Fibroblast of the aortic adventitia (primary cell): ENCODE measurements at places on chromosomes 11 and 22.

DNA sequence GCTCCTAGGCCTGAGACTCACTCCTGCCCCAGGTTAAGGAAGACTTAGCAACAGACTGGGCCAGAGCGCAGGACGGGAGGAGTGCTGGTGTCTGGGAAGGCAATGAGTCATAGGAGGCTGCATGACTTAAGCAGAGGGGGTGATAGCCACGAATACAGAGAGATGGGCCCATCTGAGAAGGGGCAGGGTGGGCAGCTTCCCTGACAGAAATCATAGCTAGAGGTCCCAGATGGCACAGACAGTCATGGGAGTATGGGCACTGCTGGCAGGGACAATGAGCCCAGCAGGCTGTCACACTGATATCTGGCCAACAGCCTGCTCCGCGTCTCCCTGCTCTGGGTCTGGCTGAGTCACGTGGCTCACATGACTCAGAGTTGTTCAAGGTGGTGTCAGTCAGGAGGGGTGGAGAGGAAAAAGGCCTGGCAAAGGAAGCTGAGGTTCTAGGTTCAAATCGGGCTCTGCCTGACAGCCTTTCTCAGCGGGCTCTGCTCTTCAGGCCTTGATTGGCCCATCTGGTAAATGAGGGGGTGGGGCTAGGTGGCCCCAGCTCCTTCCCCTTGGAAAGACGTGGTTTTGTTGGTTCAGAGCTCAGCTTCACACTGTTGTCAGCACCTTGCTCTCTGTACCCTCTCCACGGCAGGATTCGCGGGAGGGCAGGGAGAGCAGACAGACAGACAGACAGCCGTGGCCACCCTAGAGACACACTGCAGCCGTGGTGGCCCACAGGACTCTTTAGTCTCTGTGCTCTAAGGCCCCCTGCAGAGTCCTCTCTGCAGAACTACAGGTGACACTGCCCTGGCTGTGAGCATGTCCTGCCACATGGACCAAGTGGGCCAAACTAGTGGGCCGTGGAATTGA is 47.8 kb downstream of the DBX1 start:
- DNase-seq = peak; percentile 95

GRCh38 chr11:117273550-117274289 is 17.4 kb upstream of the BACE1-AS start:
- DNase-seq = peak; percentile 74

DNA sequence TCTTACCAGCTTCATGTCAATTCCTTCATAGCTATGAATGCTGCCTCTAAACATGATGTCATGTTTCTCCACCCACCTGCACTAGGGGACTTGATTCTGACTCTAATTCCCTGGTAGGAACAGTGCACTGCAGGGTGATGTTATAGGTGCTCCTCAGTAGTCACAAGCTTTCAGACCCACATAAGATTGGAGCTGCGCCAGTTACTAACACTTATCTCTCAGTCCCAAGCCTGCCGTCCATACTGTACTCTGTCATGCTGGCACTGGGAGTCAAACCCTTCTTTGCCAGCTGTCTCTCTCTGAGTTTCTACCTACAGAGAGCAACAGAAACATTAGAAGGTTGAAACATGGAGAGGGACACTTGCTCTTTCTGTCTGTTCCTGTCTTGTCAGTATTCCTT is 5.5 kb downstream of the OR56A1 start:
- no peak for DNase-seq

DNA sequence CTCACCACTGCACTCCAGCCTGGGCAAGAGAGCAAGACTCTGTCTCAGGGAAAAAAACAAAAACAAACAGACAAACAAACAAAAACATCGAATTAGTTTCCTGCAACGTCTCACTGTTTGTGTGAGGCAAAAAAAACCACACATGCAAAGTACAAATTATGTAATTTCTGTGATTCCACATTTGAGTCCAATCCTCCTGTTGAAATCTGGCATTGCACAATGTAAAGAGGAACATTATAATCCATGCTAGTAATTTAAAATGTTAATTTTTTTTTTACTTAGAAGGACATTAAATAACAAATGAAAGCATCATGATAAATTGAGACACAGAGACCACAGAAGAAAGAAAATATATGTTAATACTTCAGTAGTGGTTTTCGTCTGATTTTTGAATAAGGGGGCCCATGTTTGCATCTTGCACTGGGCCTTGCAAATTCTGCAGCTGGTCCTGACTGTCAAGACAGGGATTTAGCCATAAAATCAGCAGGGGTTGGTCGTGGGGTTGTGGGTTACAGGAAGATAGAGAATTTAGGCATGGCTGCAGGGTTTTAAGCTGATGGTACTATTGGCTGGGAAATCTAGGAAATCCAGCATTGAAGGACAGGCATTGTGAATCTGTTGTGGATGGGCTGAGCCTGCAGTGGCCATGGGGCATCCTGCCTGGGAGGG is 102.6 kb upstream of the ALDH3B2 start:
- DNase-seq = no peak

DNA sequence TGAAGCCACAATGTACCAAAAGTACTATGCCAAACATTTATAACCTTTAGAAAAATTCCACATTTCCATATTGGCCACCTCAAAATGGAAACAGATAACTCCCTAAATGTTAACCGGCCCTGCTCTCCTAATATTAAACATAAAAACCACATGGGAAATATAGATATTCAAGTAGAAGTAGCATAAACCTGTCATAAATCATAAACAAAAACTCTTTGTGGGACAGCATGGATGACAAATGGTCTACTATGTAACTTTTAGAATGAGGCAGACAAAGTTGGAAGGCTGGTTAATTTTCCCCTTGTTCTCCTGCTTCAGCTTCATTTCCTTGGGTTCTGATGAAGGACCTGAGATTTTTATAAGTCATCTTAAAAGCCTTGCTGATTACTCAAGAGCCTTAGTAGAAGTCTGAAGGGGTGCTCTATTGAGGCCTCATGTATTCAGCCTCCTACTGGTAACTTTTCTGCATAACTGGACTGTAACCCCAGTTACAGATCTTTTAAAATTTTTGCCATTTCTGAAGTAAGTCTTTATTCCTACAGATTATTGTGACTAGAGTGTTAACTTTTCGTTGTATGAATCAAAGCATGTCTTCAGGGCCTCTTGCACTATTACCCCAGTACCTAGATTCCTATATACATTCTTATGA is 116.4 kb downstream of the STIM1 start:
- DNase-seq = peak; percentile 38
